MG63 (cell line): ENCODE measurements at places on chromosomes 7 and 10.

- DNase-seq, result peak; percentile 84
These were observed 13.1 kb upstream of the HABP2 start for GRCh38 chr10:113539789-113540188.

DNA sequence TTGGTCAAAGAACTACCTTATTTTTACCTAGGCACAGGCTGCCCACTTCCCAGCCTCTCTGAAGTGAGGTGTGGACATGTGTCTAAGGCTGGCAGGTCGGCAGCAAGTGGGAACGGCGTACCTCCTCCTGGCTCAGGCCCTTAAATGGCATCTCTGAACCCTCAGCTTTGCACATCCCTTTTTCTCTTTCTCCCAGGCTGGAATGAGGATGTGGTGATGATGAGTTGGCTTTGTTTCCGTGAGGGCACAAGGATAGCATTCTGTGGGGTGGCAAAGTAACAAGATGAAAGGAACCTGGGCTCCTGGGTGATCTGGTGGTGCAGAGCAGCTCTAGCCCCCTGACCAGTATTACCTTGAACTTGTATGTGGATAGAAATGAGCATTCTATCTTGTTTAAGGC, 196.8 kb downstream of the REEP3 start:
- no peak for DNase-seq

GRCh38 chr7:117412390-117412789, 14.9 kb downstream of the ASZ1 start:
- DNase-seq, result no peak

GRCh38 chr10:86450806-86451603, 70.6 kb downstream of the WAPL start:
- no peak for DNase-seq

GRCh38 chr7:137545059-137545716, 201.7 kb upstream of the PTN start:
- no peak for DNase-seq

DNA sequence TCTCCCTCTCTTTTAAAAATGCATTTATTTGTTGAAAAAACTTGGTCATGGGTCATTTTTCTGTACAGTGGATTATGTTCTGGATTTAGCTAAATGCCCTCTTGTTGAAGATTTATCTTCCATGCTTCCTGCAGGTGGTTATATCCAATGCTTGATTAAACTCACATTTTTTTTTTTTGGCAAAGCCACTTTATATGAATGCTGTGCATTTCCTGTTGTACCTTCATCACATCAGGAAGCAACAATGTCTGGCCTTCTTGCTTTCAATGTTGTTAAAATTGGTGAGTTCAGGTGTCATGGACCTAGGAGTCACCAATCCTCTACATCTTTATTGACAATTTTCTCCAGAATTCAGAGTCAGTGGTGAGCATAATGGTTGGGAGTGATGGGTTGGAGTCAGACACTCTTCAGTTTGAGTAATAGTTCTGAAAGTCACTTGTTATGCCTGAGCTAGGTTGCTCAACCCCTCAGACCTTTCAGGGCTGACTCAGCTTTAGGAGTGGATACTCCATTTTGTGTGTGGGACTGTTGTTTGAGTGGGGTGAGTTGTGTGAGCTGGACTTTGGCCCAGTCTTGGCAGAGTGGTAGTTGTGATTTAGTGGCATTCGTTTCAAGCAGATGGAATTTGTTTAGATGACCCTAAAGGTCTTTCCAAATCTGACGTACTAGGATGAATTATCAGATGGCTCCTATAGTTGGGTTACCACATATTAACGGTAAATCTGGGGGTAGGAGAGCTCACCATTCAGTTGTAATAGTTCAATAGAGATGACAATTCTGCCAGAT, 213.5 kb upstream of the ZNF32 start:
- peak; percentile 94 for DNase-seq

- no peak for DNase-seq
These were observed 6.2 kb upstream of the CH25H start for GRCh38 chr10:89213191-89213808.

DNA sequence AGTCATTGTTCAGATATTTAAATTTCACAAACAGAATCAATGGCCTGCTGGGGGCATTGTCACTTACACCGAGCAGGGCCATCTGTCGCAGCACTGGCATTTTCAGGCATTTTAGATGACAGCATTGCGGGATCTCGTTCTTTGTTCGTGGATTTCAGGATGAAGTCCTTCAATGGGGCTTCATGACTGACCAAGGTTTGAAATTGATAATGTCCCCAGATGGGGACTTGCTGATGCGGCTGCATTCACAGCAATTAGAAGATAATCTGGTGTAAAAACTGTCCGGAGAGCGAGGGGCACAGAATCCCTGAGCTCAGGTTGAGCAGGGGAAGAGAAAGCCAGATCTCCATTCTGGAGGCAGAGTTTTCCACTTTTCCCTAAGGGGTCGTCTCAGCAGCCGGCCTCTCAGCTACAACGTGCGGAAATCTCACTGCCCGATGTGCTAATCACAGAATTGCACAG, 1.9 kb upstream of the C7orf33 start:
- no peak for DNase-seq

- DNase-seq, result no peak
These were observed 141.2 kb downstream of the LYZL1 start for GRCh38 chr10:29430101-29430500.

- DNase-seq, result peak; percentile 9
These were observed 201.2 kb downstream of the LHFPL3 start for GRCh38 chr7:104529567-104529966.

DNA sequence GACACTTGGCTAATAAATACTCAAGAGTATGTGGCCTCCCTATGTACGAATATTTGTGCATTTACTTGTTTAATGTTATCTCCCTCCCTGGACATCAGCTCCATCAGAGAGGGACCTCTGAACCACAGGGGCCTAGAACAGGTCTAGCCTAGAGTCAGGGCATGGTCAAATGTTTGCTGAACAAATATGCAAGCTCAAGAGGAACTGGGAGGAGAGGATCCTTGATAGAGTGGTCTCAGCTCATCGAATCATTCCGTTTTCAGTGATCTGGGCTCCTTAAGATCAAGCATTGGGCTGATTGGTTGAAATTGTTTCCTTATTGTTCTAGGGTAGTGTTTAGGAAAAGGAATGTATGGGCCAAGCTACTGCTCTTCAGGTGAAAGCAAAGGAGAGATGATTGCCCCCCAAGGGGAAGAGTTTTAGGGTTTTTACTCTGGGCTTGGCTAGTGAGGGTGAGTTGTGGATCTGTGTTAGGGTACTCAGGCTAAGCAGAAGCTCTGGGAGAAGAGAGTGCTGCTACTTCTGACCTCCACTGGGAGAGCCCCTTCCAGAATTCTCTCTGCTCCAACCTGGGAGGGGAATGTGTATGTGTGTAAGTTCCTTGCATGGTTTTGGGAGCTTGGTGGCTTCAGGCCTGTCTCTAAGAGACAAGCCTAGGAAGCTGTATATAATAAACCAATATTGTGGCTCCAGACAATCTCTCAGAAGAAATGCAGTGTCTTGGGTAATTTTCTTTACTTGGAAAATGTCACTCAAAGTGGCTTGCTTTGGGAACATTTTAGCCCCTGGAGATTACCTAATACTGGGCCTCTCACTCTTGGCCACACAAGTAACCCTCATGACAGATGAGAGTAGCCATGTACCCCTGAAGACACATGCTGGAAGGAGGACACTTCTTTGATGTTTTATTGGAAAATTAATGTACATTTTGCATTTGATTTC, 110.0 kb downstream of the EMX2 start:
- no peak for DNase-seq

DNA sequence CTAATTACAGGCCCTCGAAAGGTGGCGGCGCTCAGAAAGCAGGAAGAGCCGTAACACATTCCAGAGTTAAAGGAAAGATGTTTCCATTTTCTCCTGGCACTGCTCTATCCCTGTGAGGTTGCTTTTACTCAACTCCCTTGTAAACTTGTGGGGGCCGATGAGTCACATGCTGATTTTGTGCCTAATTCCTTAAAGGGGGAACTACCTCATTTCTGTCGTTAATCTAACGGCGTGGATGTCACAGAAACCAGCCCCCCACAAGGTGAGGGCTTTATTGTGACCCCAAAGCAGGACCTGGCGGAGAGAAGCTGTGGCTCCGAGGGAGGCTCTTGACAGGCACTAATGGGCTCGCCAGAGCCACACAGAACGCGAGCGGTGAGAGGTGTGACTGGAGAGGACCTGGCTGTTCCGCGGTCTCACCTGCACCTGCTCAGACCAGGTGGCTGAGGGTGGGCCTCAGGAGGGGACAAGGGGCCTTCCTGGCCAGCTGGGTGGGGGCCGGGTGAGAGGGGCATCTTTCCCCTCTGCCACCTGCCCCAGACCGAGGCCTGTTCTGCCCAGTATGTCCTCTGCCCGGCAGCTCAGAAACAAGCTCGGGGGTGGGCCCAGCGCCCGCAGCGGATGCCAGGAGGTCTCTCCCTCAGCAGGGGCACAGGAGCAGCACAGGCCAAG, 50.9 kb downstream of the CALML3 start:
- peak; percentile 45 for DNase-seq

GRCh38 chr7:70836279-70836678, 295.7 kb upstream of the GALNT17 start:
- no peak for DNase-seq

DNA sequence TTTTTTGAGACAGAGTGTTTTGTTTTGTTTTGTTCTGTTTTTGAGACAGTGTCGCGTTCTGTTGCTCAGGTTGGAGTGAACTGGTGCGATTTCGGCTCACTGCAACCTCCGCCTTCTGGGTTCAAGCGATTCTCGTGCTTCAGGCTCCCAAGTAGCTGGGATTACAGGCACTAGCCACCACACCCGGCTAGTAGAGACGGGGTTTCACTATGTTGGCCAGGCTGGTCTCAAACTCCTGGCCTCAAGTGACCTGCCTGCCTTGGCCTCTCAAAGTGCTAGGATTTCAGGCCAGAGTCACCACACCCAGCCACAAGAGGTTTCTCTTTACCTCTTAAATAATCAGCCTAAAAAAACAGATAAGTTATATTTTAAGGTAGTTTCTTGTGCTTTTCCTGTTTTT, 8.7 kb upstream of the ARHGAP12 start:
- no peak for DNase-seq

DNA sequence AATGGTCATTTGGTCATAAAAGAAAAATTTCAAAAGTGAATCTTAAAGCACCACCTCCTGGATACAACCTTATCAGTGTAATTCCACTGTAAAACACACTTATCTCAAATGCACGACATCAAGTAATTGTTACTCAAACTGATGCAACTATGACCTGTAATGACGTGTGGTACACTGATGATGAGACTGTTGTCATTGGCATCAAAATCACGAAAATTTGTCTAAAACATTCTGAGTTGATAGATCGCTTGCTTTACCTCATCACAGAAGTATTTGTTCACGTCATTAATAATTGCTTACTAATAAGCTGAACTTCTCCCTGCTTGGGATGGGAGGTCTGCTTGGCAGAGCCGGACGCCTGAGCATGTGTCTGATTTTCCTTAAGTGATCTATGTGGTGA, 221.8 kb upstream of the KLF6 start:
- DNase-seq, result no peak

DNA sequence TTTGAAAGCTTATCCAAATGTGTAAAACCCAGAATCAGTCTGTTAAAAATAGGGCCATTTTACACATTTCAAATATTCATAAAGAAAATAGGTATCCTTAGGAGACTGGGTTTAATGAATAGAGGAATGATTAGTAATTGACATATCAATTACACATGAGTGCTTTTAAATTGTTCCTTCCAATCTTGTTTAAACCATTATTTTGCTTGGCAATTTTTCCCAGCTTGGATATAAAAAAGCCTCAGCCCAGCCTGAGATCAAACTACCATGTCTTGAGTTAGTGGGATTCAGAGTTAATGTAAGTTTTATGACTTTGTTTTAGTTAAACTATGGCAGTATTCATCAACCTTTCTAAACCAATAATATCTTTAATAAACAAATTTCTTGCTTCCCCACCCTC, 28.3 kb downstream of the PARP12 start:
- no peak for DNase-seq

- DNase-seq, result no peak
These were observed 154.3 kb downstream of the SEMA3E start for GRCh38 chr7:83494683-83495082.

GRCh38 chr10:48821111-48821510, 118.5 kb downstream of the LRRC18 start:
- DNase-seq, result no peak

- DNase-seq, result no peak
These were observed 955.7 kb upstream of the ZNF722 start for GRCh38 chr7:63042730-63043511.

DNA sequence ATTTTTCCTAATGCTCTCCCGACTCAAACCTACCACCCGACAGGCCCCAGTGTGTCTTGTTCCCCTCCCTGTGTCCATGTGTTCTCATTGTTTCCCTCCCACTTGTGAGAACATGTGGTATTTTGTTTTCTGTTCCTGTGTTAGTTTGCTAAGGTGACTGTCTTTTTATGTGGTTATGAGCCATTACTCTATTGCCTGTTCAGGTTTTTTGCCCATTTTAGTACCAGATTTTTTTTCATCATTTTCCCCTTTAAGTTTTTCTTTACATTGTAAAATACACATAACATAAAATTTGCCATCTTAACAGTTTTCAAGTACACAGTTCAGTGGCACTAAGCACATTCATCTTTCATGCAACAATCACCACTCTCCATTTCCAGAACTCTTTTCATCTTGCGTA, 133.5 kb downstream of the GPR158 start:
- DNase-seq, result no peak

- peak; percentile 31 for DNase-seq
These were observed 1.0 kb downstream of the ACSL5 start for GRCh38 chr10:112374724-112375541.

DNA sequence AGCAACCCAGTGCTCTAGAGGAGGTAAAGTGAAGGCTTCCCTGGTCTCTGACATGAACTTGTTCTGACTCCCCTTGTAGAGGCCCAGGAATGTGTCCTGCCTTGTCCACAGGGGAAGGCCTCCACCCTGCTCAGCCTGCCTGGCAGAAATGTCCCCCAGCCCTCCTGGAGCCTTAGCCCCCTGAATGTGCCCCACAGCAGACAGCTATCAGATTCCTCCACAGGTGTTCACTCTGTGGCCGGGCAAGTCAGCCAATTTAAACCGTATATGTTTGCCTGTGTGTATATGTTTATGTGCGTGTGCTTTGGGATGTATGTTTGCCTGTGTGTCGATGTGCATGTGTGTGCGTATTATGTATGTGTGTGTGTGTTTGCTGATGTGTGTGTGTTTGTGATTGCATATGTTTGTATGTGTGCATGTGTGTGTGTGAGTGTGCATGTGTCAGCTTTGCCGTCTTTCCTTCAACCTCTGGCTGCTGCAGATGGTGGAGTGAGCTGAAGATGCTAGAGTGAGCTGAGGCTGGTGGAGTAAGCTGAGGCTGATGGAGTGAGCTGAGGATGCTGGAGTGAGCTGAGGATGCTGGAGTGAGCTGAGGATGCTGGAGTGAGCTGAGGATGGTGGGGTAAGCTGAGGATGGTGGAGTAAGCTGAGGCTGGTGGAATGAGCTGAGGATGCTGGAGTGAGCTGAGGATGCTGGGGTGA, 68.9 kb upstream of the ANTXRL start:
- no peak for DNase-seq

DNA sequence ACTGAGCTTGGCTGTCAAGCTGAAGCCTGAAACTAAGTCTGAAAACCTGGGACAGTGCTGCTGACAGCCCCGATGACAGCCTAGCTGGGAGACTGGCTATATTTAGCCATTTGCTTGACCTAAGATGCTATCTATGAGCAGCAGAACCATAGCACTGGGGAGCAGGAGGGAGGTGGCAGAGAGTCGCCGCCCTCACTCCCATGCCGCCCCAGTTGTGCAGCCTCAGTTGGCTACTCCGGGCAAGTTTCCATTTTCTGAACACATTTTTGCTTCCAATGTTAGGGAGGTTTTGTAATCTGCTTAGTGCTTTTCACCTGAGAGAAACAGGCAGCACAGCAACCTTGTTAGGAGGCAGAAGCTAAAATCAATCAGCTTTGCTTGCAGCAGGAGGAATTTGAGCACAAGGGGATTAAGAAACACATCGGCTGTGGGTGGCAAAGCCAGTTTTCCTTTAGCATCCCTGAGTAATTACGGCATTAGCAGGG, 20.4 kb upstream of the C10orf71 start:
- DNase-seq, result no peak
